GM23248 (cell line): ENCODE measurements at places on chromosomes 1 and 21.

- H3K4me3 ChIP-seq = no peak overlapping the region
- H3K4me1 ChIP-seq = no peaks in the 10 kb centered on the region
- H3K36me3 ChIP-seq = no peaks in the 10 kb centered on the region
- H3K27ac ChIP-seq = no peak overlapping the region
- no peaks in the 10 kb centered on the region for H3K27me3 ChIP-seq
Measured at GRCh38 chr1:24126018-24126671, 14.2 kb upstream of the MYOM3 start.

GRCh38 chr1:46218443-46218842 lies 15.3 kb downstream of the LURAP1 start:
- H3K4me3 ChIP-seq = no peak overlapping the region
- no peaks in the 10 kb centered on the region for H3K27me3 ChIP-seq
- H3K27ac ChIP-seq = no peak overlapping the region
- DNase-seq = no peak
- H3K4me1 ChIP-seq = peaks cover 4% of the 10 kb centered on the region; the same call in 1 of the 2 replicates
- H3K36me3 ChIP-seq = no peaks in the 10 kb centered on the region

GRCh38 chr1:227994632-227995300 lies 12.0 kb upstream of the WNT3A start:
- H3K4me1 ChIP-seq = no peaks in the 10 kb centered on the region
- H3K27me3 ChIP-seq = peaks cover under 1% of the 10 kb centered on the region; the same call in 1 of the 2 replicates

GRCh38 chr1:37036667-37037053 lies 2.3 kb upstream of the GRIK3 start:
- H3K27ac ChIP-seq = no peak overlapping the region
- no peaks in the 10 kb centered on the region for H3K36me3 ChIP-seq
- peak; percentile 20 for DNase-seq
- H3K4me3 ChIP-seq = no peak overlapping the region

- no peaks in the 10 kb centered on the region for H3K4me1 ChIP-seq
- no peak for DNase-seq
- no peak overlapping the region for H3K4me3 ChIP-seq
- no peak overlapping the region for H3K27ac ChIP-seq
Measured at GRCh38 chr21:34661848-34662247, 6.9 kb upstream of the CLIC6 start.

- H3K27me3 ChIP-seq = no peaks in the 10 kb centered on the region
- no peaks in the 10 kb centered on the region for H3K36me3 ChIP-seq
- H3K27ac ChIP-seq = no peak overlapping the region
- no peak for DNase-seq
- no peak overlapping the region for H3K4me3 ChIP-seq
Measured at GRCh38 chr1:19007491-19008441, 51.3 kb upstream of the IFFO2 start.

DNA sequence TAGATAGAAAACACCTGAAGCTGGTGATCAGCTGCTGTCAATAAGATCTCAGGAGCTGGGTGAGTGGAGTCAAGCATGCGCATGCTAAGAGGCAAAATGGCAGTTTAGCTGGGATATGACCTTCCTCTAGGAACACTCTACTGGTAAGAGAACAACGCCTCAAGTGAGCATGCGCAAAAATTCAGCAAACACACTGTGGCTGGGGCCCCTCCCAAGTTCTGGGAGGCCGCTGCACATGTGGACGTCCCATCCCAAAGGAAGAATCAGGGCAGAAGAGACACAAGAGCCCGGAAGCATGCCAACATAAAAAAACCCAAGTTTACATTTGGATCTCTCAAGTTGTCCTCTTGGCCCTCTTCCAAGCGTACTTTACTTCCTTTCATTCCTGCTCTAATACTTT lies 126.3 kb upstream of the F3 start:
- no peaks in the 10 kb centered on the region for H3K27me3 ChIP-seq
- H3K4me1 ChIP-seq = no peaks in the 10 kb centered on the region
- no peaks in the 10 kb centered on the region for H3K36me3 ChIP-seq
- no peak for DNase-seq
- no peak overlapping the region for H3K27ac ChIP-seq

DNA sequence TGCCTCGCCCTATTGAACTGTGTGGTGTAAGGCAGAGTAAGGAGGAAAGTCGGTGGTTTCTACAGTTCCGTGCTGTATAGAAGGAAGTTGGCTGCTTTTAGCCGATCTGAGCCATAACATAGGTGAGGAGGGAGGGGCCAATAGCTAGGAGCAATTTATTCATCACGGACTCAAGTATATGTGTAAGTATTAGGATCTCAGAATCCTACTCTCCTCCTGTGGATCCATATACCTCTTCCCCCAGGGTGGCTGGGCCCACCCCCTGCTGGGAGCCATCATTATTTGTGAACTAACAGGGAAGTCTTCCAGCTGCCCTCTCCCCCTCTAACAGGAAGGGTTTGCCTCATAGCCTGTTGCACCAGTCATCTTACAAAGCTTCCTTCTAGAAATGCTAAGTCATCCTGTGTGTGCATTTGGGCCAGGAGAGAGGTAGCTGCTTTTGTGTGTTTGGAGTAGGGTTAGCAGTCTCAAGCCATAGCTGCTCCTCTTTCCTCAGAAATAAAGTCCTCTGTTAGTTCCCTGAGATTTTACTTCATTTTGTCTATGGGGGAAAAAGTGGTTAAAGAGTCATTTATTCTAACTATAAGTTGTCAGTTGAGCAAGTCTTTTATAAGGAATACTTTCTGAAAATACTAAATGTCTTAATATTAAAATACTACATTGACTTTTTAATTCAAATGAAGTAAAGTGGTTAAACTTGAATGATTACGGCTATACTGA lies 14.9 kb upstream of the CENPS start:
- H3K4me3 ChIP-seq = no peak overlapping the region
- DNase-seq = peak; percentile 81
- peaks cover 35% of the 10 kb centered on the region; the same call in 1 of the 2 replicates for H3K36me3 ChIP-seq
- peak overlapping the region; percentile 72 for H3K27ac ChIP-seq
- no peaks in the 10 kb centered on the region for H3K27me3 ChIP-seq

- no peak overlapping the region for H3K4me3 ChIP-seq
- DNase-seq = peak; percentile 8
- no peak overlapping the region for H3K27ac ChIP-seq
- no peaks in the 10 kb centered on the region for H3K27me3 ChIP-seq
- 0 out of 2 replicates have a peak, but pooled peaks cover 4% of the 10 kb centered on the region for H3K4me1 ChIP-seq
Measured at GRCh38 chr1:213457733-213458132, 406.7 kb downstream of the RPS6KC1 start.

GRCh38 chr1:151581451-151581850 lies 30.4 kb upstream of the SNX27 start:
- no peak overlapping the region for H3K4me3 ChIP-seq
- peaks cover 12% of the 10 kb centered on the region for H3K4me1 ChIP-seq
- no peaks in the 10 kb centered on the region for H3K27me3 ChIP-seq
- DNase-seq = no peak
- H3K36me3 ChIP-seq = peaks cover 25% of the 10 kb centered on the region
- H3K27ac ChIP-seq = no peak overlapping the region

DNA sequence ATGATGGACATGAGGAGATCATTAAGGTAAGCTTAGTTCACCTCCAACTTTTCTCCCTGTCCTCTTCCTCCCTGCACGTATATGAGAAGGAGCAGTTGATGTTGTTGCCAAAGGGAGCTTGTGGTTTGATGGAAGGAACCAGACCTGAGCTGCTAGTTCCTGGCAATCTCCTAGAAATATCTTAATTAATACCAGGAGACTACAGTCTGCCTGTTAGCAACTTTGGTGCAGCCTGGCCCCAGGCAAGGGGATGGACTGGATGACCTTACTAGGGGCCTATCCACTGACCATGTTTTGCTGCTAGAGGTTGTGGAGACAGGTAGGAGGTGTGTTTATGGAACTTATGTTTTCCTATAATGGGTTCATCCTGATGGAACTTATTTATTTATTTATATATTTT lies 22.6 kb downstream of the TUFT1 start:
- no peaks in the 10 kb centered on the region for H3K27me3 ChIP-seq
- DNase-seq = no peak
- peaks cover 16% of the 10 kb centered on the region; the same call in 1 of the 2 replicates for H3K36me3 ChIP-seq
- peaks cover 3% of the 10 kb centered on the region; the same call in 1 of the 2 replicates for H3K4me1 ChIP-seq
- H3K27ac ChIP-seq = no peak overlapping the region

DNA sequence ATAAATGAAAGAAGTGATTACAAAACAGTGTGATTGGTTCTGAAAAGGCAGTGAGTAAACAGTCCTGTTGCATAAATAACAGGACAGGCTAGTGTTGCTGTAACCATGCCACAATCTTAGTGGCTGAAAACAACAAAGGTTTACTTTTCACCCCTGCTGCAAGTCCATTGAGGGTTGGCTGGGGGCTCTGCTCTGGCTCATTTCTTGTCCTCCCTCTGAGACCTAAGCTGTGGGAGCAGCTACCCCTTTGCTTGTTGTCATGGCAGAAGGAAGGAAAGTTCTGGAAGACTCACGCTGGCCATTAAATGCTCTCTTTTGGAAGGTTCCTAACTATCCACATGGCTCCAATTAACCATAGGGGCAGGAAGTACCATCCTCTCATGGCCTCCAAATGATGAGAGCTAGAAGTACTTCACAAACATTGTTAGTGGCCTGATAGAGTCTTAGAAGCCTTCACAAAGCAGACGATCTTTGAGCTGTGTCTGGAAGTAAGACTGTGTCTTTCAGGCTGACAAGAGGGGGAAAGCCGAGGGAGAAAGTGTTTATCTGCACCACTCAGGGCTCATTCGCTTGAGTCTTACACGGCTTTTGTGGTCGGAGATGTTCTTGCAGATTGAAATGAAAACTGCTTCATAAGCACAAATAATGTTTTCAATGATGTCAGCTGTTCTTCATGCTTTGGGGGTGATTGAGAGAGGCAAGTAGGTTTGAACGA lies 11.9 kb downstream of the RCSD1 start:
- H3K4me1 ChIP-seq = no peaks in the 10 kb centered on the region
- DNase-seq = no peak
- no peak overlapping the region for H3K4me3 ChIP-seq
- H3K36me3 ChIP-seq = no peaks in the 10 kb centered on the region
- H3K27me3 ChIP-seq = no peaks in the 10 kb centered on the region

- peak; percentile 44 for DNase-seq
Measured at GRCh38 chr1:35577071-35577998, 4.2 kb downstream of the TFAP2E start.

DNA sequence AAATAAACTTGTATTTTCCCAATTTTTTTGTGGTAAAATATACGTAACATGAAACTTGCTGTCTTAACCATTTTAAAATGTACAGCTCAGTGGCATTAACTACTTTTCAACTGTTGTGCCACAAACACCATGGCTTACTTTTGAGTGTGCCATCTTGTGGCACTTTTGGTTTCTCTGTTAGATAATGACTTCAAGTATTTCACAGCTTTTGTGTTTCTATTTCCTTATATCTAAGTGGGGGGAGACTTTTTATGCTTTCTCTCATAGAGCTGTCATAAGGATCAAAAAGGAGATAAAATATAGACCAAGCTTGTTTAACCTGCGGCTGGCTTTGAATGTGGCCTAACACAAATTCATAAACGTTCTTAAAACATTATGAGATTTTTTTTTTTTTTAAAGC lies 44.3 kb downstream of the CDC14A start:
- DNase-seq = no peak
- no peaks in the 10 kb centered on the region for H3K4me1 ChIP-seq
- no peaks in the 10 kb centered on the region for H3K27me3 ChIP-seq
- H3K4me3 ChIP-seq = no peak overlapping the region
- no peak overlapping the region for H3K27ac ChIP-seq

DNA sequence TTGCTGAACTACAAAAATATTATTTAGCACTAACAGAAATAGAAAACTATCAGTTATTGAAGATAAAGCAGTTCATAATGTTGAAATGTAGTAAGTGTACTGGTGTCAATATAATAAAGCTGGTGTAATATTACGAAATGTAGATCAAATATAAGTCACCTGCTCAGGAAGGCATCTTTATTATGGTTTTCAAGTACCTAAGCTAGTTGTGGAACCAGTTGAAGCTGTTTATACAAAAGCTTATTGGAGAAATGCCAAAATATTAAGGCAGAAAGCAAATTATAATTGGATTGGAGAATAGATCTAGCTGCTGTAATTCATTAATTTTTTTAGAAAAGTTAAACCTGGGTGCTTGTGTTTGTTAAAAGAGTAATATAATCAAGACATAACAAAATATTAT lies 6.2 kb upstream of the MARK1 start:
- H3K27ac ChIP-seq = no peak overlapping the region
- no peak overlapping the region for H3K4me3 ChIP-seq
- H3K36me3 ChIP-seq = no peaks in the 10 kb centered on the region
- no peaks in the 10 kb centered on the region for H3K4me1 ChIP-seq

GRCh38 chr21:43598416-43599120 lies 60.7 kb downstream of the HSF2BP start:
- H3K27ac ChIP-seq = peak overlapping the region; percentile 80
- peaks cover 70% of the 10 kb centered on the region for H3K4me1 ChIP-seq
- H3K27me3 ChIP-seq = no peaks in the 10 kb centered on the region
- peak; percentile 73 for DNase-seq
- H3K4me3 ChIP-seq = no peak overlapping the region
- H3K36me3 ChIP-seq = no peaks in the 10 kb centered on the region

DNA sequence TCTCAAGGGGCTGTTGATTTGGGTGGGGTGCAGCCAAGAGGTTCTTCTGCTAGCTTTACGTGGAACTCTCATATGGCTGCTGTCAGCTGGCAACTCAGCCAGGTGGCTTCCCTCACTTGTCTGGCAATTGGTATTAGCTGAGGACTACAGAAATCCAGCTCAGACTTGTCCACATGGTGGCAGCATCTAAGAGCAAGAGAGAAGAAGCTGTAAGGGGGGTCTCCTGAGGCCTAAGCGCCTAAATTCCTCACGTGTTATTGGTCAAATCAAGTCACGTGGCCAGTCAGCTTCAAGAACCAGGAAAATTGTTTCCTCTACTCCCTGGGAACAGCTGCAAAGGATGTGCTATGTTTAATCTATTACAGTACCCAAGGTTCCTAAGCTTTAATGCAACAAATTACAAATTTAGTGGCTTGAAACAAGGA lies 4.2 kb upstream of the DYRK3 start:
- H3K27me3 ChIP-seq = no peaks in the 10 kb centered on the region
- peaks cover 19% of the 10 kb centered on the region for H3K4me1 ChIP-seq
- DNase-seq = peak; percentile 78
- H3K4me3 ChIP-seq = no peak overlapping the region

DNA sequence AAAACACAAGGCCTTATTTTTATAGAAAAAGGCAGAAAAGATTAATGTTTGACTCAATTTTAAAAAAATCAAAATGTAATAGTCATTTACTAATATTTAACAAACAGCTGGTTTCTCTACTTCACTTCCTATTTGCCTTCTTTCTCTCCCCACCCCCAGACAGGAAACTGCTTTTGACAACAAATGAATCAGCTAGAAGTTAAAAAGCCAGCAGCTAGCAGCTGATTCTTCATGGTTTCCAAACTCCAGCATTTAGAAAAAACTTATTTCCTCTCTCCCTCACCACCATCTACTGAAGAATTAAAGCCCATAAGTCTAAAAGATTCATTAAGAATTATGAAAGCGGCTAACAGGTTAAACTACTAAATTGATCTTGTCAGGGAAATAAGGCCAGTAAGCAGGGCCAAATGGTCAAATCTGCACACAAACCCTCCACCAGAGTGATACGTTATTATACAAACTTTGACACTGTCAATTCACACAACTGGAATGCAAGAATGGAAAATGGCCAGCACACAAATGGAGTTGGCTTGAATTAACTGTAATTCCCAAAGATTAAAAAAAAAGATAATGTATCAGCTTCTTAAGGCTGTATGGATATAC lies 4.0 kb downstream of the WDR26 start:
- H3K4me3 ChIP-seq = peak overlapping the region; percentile 89
- DNase-seq = peak; percentile 86
- peaks cover 38% of the 10 kb centered on the region for H3K36me3 ChIP-seq
- H3K27ac ChIP-seq = peak overlapping the region; percentile 82
- no peaks in the 10 kb centered on the region for H3K27me3 ChIP-seq

- H3K27me3 ChIP-seq = no peaks in the 10 kb centered on the region
- DNase-seq = peak; percentile 13
- H3K36me3 ChIP-seq = no peaks in the 10 kb centered on the region
- peaks cover 20% of the 10 kb centered on the region for H3K4me1 ChIP-seq
- H3K27ac ChIP-seq = peak overlapping the region; percentile 99
Measured at GRCh38 chr1:27864264-27864895, 8.0 kb upstream of the THEMIS2 start.
